Activated naive CD8-positive, alpha-beta T cell treated with anti-CD3 and anti-CD28 coated beads, Interleukin-2, amount 10 ng/mL, durations not matched to agents 7 days and 5 days (primary cell): ENCODE measurements at places on chromosomes 5 and 9.

DNA sequence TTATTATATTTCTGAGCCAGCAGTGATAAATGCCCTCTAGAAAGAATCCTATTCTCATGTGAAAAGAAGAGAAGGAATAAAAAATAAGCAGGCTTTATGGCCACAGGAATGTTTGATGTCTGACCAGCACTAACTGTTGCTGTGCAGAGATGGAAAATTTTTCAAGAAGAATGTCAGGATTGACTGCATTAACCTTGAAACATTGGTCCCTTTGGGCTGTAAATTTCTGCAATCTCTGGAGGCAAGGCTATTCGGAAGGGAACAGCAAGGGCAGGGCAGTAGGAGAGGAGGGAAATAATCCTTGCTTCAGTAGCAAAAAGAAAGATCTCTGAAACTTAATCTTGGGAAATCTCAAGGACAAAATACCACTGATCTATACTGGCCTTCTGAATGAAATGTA, 415.2 kb downstream of the DNAH5 start:
- no peak for DNase-seq

DNA sequence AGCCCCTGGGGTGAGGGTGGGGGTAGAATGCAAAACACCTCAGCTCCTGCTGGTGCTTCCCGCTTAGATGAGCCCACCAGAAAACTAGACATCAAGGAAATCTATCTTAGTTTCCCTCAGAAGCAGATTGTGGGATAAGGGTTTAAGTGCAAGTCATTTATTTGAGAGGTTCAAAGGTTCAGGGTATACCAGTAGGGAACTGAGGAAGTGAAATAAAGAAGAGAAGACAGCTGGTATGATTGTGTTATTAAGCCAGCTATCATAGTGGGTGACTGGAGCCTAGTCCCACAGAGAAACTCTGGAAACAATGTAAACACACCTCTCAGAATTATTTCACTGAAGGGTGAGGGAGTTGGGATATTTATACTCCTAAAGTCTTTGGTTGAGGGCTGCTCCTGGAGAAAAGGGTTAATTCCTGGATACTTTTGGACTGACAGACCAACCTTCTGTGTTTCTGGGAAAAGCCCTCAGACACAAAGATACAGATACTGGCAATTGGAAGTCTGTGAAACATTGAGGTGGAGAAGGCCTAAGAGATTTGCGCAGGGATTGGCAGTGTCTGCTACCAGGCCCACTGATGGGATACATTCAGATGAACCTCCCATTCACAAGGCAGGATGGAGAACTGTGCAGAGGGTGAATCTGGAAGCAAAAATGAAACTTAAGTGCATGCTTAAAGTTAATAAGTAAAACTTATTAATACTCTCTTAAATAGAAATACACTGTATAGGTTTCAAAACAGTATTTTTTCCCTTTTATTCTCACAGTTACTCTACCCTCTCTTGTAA, 6.4 kb upstream of the DCTN4 start:
- DNase-seq = no peak

DNA sequence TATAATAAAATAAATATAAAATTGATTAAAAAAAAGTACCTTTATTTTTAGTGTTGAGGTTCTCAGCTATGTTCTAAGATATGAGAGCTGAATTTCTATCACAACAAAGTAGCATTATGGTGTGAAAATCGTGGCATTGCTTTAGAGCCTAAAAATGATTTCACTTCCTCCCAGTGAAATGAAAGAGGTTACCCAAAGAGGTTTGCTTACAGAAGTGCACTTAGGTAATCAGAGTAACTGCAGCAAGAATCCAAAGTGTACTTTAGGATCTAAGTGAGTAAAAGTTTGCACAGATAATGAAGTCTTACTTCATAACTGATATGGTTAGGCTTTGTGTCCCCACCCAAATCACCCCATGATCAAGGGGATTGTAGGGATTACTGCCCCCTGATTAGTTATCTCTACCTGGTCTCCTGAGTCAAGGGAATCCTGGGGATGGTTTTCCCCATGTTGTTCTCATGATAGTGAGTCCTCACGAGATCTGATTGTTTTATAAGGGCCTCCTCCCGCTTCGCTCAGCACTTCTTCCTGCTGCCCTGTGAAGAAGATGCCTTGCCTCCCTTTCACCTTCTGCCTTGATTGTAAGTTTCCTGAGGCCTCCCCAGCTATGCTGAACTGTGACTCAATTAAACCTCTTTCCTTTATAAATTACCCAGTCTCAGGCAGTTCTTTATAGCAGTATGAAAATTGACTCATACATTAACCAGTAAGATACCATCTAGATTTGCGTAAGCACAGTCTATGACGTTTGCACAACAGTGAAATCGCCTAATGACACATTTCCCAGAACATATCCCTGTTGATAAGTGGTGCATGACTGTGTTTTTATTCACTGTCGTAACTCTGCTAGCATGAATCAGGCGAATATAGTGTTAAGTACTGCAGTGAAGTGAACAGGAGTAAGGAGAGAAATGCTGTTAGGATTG, 40.3 kb upstream of the LRRC70 start:
- no peak for DNase-seq

GRCh38 chr5:78041805-78042204, 252.7 kb downstream of the AP3B1 start:
- no peak for DNase-seq

GRCh38 chr5:136729901-136730355, 364.6 kb upstream of the TRPC7 start:
- DNase-seq = no peak

- DNase-seq = no peak
Measured at GRCh38 chr5:175230299-175230698, 213.7 kb downstream of the DRD1 start.

GRCh38 chr5:9194509-9194908, 351.4 kb downstream of the SEMA5A start:
- no peak for DNase-seq

- no peak for DNase-seq
Measured at GRCh38 chr9:137152844-137153405, 14.0 kb downstream of the GRIN1 start.

GRCh38 chr5:93585767-93586385, 2.9 kb downstream of the NR2F1 start:
- DNase-seq = no peak

DNA sequence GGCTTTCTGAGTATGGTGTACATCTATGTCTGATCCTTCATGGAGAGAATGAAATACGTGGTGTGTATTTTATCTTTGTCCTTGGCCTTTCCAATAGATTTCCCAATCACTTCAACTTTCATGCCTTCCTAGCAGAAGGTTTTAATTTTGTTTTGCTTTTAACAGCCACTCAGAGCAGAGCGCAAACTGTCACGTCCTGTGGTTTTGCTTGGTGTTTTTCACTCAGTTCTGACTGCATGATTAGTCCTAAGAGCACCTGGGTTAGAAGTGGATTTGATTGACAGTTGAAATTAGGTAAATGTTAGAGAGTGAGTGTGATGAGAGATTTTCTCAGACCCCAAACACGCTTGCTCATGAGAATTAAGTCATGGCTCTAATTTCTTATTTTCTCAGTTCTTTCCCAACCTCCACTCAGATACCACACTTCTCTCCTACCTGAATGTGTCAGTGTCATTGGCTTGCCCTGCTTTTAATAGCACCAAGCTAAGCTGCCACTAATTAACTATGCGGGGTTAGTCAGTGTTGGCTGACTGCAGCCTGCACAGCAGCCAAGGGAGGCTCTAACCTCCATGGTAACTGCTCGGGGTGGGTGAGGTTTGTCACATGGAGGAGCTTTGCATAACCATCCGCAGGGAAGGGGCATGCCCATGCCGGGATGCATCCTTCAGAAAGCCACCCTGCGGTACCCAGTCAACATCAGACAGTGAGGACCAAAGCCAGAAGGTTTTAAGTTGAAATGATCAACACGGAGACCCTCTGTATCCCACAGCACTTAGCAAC, 173.4 kb downstream of the NR3C1 start:
- peak; percentile 39 for DNase-seq

- DNase-seq = no peak
Measured at GRCh38 chr9:90890146-90890810, 88.7 kb downstream of the SYK start.

DNA sequence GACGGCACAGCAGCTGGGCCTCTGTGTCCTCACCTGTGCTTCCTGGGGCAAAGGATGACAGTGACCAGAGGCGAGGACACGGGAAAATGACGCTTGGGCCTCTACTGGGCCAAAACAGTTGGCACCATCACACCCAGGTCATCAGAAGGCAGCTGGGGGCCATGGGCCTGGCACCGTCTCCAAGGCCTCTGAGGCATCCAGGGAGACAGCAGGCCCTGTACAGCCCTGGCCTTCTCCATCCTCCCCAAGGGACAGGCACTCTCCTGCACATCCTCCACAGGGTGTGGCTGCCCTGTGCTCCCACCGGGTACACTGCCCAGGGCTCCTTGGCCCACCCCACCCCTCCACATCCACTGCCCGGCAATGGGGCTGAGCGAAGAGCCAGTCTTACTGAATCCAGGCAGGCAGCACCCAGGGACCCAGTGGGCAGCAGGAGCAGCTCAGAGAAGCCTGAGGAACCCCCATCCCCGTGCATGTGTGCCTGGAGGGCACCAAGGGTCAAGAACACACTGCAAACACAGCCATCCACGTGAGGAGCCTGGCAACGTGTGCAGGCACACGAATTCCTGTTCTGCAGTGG, 4.0 kb downstream of the LPCAT1 start:
- peak; percentile 20 for DNase-seq

- DNase-seq = peak; percentile 45
Measured at GRCh38 chr5:76081811-76082771, 1.1 kb upstream of the SV2C start.

- no peak for DNase-seq
Measured at GRCh38 chr9:128323791-128324190, 1.2 kb downstream of the COQ4 start.

DNA sequence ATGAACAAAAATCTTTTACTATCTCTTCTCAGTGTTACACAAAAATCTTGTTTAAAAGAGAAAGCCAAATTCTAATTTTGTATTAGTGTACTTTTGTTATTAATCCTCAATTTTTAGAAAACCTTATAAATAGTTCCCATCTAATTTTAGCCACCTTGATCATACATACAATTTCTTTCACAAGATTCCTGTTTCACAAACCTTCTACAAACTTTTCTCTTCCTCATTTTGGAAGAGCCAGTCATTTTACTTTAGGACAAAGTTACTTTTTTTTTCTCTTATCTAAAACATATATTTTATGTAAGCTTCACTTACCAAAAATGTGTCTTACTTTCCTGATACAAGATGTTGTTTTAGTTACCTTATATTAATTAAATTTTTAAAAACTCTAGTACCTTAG, 161.3 kb downstream of the YIPF5 start:
- DNase-seq = no peak

DNA sequence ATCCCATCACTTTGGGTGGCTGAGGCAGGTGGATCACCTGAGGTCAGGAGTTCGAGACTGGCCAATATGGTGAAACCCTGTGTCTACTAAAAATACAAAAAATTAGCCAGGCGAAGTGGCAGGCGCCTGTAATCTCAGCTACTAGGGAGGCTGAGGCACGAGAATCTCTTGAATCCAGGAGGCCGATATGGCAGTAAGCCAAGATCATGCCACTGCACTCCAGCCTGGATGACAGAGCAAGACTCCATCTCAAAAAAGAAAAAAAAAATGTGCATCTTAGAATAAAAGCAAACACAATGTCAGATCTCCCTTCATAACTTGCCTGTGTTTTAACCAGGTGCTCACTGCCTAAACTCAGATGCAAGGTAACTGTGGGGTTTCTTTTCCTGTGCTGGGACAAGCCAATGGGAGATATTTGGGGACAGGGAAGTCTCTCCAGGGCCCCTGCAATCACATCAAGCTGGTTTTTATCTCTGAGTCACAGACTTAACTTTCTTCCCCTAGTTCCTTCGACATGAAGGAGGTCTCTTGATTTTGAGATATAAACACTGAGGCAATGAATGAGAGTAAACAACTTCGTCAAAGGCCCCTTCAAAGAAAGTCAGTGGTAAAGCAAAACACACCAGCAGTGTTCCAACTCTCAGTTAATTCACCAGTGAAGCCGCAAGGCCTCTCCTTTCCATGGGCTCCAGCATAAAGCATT, 99.1 kb downstream of the SNX18 start:
- DNase-seq = no peak

DNA sequence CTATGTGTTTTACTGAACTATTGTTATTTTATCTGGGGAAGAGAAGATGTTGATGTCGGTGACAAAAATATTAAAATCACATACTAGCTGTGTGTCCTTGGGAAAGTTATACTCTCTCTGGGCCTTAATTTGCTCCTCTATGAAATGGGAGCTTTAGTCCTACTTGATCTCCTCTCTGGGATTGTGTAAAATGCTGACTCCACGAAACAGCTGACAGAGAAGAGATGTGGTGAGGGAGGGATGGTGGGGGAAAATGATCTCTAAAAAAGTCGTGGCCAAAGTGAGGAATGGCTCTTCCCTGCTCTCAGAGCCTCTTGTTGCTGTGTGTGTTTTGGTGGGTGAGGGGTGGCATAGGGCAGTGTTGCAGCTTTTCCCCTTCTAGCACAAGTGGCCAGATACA, 173.7 kb downstream of the MELK start:
- DNase-seq = no peak

- no peak for DNase-seq
Measured at GRCh38 chr5:116176121-116176520, 91.3 kb downstream of the COMMD10 start.

GRCh38 chr9:132717326-132717945, 47.2 kb downstream of the GTF3C4 start:
- DNase-seq = no peak

DNA sequence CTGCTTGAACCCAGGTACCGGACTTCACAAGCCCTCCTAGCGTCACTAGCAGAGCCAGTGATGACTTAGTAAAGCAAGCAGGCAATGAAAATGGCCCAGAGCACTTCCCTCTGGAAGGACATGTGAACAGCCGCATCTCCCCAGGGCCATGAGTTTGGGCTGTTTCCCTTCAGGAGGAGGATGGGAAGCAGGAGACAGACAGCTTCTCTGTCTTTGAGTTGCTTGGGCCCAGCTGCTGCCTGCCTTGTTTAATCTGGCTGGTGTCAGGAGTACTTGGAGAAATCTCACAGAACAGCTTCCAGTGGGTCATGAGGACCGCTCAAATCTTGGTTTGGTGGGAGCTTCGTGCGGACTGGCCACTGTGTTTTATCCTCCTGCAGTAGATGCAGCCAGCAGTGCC, 25.4 kb upstream of the WWC1 start:
- no peak for DNase-seq

GRCh38 chr5:178242416-178242815, 9.8 kb upstream of the PHYKPL start:
- DNase-seq = no peak

DNA sequence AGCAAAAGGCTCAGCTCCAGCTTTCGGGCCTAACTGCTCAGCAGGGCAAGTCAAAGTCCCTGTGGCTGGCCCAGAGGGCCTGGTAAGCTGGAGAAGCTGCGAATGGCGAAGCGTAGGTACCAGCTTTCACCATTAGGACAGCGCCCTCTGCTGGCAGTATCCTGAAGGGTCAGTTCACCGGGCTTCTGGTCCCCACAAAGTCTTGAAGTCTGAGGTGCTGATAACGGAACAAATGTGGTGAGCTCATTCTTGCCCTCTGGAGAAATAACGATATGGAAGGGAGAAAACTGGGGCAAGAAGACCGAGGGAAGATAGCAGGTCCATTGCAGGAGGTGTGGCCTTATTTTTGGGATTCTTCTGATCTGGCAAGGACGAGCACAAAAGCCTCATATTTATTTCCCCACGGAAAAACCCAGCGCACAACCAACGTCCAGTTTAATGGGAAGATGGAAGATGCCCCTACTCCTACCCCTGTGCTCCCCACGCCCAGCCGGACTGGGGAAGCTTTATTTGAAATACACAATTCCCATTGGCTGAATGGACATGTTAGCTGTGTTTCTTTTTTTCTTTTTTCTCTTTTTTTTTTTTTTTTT, 7.2 kb downstream of the SOWAHA start:
- DNase-seq = peak; percentile 89
